ENCODE measurements at places on chromosomes 1 and 21.

- DNase-seq = no peak
Observed at GRCh38 chr1:154478013-154478412, 24.0 kb upstream of the TDRD10 start.

DNA sequence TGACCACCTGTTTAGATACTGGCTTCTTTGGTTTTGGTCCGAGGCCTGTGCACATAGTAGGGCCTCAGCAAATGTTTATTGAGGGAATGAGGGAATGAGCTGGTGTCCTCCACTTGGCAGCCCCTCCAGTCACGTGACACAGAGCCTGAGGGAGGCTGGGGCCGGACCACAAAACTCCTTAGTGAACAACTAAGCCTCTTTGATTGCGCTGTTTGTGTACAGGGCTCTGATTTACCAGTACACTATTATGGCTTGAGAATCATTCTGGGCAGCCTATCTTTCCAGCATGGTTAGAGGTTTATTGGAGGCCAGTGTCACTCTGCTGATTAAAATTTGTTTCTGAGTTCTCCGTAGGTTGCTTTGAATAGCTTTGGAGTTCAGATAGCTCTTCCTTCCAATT, 10.2 kb upstream of the LRRN2 start:
- DNase-seq = no peak

GRCh38 chr1:204692841-204693356, 7.4 kb upstream of the LRRN2 start:
- DNase-seq = no peak

DNA sequence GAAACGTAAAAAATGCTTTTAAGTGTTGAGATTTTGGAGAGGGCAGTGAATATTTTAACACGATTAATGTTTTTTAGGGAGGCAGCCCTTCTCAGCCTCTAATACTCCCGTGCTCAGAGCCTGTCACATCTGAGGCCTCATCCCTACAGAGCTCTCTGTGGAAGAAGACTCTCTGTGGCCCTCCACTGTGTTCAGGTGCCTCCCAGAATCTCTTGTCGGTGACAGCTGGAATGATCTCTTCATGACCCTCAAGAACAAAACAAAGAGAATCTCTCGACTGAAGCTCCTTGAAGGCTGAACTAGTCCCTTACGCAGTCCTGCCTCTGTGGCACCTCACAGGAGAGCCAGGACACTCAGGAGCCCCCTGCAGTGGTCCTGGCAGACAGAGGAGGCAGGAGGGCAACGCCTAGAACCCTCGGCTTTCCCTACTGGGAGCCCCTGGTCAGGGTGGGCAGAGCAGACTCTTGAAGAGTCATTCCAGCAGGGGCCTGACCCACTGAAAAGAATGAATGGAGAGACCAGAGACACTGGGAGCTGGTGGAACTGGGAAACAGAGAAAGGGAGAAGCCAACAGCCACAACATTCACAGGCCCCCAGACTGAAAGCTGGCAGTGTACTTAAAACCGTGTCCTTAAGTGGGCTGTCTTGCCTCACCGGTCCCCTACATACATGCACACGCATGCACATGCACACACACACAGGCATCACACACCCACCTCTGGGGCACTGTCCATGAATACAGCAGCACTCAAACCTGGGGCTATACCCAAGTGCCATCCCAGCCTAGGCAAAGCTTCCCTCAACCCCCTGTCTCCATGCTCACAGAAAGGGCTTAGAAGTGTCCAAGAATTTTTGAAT, 67.5 kb upstream of the ANGPTL1 start:
- no peak for DNase-seq

- no peak for DNase-seq
Observed at GRCh38 chr21:30233228-30234020, 17.5 kb upstream of the CLDN8 start.

- DNase-seq = peak; percentile 18
Observed at GRCh38 chr1:15272009-15272781, 25.2 kb downstream of the FHAD1 start.

GRCh38 chr1:221716713-221717484, 25.0 kb downstream of the DUSP10 start:
- DNase-seq = no peak

- no peak for DNase-seq
Observed at GRCh38 chr1:97849345-97850340, 71.2 kb downstream of the DPYD start.

All from CD8-positive, alpha-beta T cell (primary cell).